Activated CD8-positive, alpha-beta memory T cell treated with anti-CD3 and anti-CD28 coated beads for 4 hours (primary cell): ENCODE measurements at places on chromosomes 6 and 20.

- DNase-seq: no peak
These were observed 3.4 kb downstream of the HLA-F start for GRCh38 chr6:29726571-29727194.

- DNase-seq: no peak
These were observed 58.5 kb upstream of the CCN6 start for GRCh38 chr6:111995404-111995803.

DNA sequence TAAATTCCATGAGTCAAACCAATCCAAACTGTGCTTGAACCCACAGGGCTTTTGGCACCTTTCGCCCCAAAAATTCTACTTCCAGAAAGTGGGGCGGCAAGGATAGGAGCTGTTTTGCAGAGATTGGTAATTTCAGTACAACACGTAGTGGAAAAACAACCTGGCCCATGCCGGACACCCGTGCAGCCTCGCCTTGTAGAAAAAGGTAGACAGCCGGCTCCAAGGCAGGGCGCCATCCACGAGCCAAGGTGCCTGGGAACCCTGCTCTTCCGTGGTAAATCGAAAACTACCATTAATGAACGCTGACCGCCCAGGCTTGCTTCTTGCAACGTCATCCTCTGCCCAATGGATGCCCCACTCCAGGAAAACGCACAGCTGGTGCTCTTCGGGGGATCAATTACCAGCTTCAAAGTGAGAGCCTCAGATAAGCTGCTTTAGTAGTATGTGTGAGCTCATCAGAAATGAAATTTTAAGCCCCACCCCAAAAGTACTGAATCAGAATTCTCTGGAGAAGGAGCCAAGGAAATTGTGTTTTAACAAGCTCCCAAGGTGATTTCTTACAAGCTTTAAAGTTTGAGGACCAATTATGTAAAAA, 1.8 kb downstream of the OOEP start:
- DNase-seq: no peak

GRCh38 chr20:51864967-51865366, 62.6 kb upstream of the SALL4 start:
- no peak for DNase-seq

DNA sequence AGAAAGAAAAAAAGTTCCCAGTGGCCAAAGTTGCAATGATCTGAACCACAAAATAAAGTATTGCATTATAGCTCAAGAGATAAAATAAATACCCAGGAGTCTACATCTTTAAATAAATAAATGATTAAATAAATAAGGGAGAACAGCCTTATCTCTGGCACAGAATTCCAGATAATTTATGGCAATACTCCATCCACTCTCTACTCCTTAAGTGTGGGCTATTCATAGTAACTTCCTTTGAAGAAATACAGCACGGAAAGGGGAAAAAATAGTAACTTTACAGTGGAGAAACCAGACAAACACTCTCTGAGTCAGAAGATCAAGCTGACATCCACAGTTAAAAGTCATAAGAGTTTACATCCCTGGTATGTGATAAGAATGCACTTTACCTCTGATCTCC, 11.6 kb downstream of the AURKA start:
- no peak for DNase-seq

- no peak for DNase-seq
These were observed 125.0 kb downstream of the ZDHHC14 start for GRCh38 chr6:157505912-157506491.

DNA sequence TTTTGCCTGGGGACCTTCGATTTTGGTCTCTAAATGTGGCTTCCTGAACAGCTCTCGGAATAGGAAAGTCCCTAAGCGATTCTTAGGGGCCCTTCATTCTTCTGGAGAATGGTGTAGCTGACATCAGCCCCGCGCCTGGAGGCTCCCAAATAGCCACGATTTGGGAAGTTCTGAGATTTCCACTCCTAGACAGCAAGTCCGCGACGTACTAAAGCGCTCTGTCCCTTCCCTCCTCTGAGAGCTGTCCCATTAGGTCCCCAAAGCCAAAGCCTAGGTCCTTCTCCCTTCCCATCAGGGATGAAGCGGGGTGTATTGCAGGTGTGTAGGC, 756 bp downstream of the MOXD1 start:
- no peak for DNase-seq

- no peak for DNase-seq
These were observed 56.8 kb upstream of the SLCO4A1 start for GRCh38 chr20:62585461-62585970.

GRCh38 chr6:87714093-87714842, 12.2 kb upstream of the AKIRIN2 start:
- no peak for DNase-seq

DNA sequence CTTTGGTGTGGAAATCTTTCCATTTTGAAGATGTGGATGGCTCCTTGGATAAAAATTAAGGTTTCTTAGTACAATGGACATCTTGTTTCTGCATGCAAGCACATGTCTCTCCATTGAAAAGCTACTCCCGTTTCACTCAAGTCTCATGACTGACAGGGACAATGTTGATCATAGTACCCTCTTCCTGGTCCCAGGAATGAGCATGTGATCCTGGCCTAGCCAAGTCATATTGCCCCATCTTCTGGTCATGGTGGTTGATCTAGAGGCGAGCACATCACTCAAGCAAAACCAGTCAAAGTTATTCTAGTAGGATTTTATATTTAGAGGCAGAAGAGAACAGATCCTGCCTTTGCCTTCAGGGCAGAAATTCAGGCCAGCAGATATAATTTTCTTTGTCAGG, 12.2 kb upstream of the CBLN4 start:
- DNase-seq: no peak

- no peak for DNase-seq
These were observed 34.6 kb upstream of the ADGRF1 start for GRCh38 chr6:47076422-47077344.

- no peak for DNase-seq
These were observed 23.2 kb upstream of the AKIRIN2 start for GRCh38 chr6:87724983-87725811.

- no peak for DNase-seq
These were observed 220.7 kb upstream of the DEFB112 start for GRCh38 chr6:50270415-50270814.

DNA sequence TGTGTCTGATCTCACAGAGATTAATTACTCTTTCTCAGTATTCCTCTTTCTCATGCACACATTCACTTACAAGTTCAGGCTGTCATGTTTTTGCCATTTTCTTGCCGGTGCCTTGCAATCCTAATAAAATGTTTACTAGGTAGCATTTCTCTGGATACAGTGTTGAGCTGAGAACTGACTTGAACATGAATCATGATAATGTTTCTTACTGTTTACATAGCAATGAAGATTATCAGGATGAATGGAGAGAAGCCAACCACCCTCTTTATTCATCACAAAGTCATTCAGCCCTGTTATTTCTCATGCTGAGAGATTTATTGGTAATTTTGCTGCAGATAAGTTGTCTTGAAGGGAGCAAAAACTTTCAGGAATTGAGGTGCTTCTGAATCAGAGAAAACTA, 185.5 kb upstream of the ECI2 start:
- no peak for DNase-seq

DNA sequence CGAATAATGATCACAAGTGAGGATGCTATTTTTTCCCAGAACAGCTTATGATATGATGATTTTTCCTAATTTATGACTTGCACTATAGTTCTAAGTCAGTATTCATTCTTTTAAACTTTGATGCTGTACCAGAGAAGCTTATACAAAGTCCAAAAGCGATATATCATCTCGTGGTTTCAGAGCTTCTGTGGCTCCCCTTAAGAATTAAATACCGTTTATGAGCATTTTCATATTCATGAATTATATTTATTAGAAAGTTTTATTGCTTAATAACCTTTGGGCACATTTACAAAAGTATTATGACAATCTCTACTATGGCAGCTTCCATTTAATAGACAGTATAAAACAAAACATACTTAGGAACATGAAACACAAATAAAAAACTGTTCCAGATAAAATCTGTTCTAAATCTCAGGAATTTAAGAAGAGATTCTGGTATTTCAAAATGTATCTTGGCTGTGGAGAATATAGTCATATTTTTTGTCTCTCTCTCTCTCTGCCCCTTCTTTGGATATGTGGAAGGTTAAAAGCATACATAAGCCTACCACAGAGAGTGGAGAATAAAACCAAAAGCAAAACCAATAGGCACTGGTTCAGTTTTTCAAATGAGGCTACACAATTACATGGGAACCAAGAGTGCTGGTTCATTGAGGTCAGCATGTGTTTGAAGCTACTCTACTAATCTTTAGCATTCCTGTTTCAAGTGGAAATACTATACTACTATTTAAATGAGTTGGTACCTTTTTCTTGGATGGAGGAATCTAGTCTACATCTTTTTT, 884.5 kb upstream of the GJE1 start:
- DNase-seq: no peak

GRCh38 chr6:83908813-83909212, 49.3 kb downstream of the CYB5R4 start:
- no peak for DNase-seq

- no peak for DNase-seq
These were observed 4.0 kb downstream of the HSPA1B start for GRCh38 chr6:31831350-31832215.

DNA sequence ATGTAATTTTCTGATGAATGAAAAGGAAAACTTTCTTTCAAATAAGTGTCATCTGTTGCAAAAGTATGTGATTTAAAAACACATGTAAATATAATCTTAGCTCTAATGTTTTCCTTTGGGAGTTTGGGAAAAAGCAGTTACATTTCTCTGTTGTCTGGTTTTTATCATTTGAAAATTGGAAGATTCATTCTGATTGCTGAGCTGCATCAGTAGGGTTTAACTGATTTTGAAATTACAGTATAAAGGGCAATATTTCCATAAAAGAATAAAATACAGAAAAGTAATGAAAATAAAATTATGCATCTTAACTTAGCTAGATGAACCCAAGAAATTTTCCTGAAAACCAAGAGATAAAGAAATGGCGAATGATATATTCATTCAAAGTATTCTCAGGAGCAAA, 57.8 kb downstream of the MAP7 start:
- DNase-seq: no peak

- no peak for DNase-seq
These were observed 211.1 kb upstream of the FOXA2 start for GRCh38 chr20:22795433-22795832.

- DNase-seq: no peak
These were observed 646 bp downstream of the RPS6KA2 start for GRCh38 chr6:166626177-166627032.

GRCh38 chr20:14757728-14758127, 420.3 kb upstream of the FLRT3 start:
- no peak for DNase-seq

- DNase-seq: no peak
These were observed 50.2 kb downstream of the IYD start for GRCh38 chr6:150418827-150419594.

DNA sequence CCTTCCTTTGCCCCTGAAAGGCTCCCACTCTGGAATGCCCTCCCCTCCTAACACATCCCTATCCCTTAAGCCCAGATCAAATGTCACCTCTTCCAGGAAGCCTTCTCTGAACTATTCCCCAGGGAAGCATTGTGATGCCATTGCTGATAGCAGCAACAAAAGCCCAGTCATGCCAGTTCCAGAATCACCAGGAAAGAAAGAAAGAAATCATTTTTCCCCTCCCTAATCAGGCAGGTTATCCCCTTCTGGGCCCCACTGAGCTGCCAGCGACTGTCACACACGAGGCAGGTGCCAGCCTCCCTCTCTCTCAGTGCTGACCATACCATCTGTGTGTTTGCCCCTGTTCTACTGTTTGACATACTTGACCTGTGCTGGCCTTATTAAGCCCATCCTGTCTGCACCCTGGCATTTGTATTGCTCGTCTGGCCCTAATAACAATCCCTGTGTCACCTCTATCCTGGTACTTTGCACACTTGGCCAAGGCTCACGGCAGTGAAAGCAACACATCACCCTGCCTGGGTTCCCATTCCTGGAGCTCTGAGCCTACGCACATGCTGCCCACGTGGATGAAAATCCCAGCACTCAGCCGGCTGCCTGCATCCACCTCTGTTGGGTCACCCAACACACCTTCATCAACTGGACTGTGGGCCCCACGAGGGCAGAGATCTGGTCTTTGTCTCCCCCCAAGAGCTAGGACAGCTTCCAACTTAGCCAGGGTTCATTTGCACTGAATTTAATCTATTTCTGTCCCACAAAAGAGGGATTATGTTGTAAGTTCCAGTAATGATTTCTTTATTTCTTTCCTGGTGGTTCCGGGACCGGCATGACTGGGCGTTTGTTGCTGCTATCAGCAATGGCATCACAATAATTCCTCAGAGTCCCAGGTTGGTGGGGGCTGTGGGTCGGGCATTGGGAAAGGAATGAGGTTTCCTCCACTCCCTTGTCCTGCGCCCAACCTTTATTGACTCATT, 5.3 kb upstream of the BPIFB1 start:
- DNase-seq: no peak

DNA sequence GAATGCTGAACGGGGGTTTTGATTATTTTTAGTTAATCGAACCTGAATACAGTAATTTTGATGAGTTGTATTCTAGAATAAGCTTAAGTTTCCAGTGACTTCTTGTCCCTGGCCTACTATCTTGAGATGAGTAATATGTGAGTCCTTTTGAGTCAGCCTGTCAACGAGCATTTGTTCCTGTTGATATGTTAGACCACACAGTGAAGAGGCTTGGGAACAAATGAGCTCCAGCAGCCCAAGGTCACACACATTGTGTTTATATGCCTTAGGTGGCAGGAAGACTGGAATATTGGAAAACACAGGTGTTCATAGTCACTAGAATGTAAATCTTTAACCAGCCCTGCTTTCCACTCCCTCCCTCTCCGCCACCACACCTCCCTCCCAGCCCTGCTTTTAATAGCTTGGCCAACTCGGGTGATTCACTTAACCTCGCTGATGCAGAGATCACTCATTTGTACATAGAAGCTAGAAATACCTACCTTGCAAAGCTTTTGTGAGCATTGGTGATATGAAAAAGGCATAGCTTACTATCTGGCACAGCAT, 9.1 kb downstream of the SMPDL3A start:
- DNase-seq: no peak

DNA sequence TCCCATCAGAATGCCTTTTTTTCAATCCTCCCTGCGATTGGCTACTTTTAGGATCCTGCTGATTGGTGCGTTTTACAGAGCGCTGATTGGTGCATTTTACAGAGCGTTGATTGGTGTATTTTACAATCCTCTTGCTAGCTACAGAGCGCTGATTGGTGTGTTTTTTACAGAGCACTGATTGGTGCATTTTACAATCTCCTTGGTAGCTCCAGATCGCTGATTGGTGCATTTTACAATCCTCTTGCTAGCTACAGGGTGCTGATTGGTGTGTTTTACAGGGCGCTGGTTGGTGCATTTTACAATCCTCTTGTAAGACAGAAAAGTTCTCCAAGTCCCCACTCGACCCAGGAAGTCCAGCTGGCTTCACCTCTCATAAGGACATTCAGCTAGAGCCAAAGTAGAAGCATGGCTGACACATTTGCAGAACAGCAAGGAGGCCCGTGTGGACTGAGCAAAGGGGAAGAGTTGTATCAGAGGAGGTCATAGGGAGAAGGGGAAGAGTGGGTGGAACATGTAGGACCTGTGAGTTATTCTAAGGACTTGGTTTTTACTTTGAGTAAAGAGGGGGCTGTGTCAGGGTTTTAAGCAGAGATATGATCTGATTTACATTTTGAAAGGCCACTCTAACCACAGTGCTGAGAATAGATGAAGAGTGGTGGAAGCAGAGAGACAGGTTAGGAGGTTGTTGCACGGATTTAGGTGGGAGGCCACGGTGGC, 2.6 kb downstream of the ALDH5A1 start:
- DNase-seq: no peak

- no peak for DNase-seq
These were observed 15.4 kb downstream of the UNC93A start for GRCh38 chr6:167306401-167306998.

- DNase-seq: no peak
These were observed 807.4 kb upstream of the CITED2 start for GRCh38 chr6:140181876-140182275.
